ENCODE measurements at places on chromosomes 4 and X. TPM values are rescaled to one million over a fixed set of nuclear protein-coding genes. Genes with fewer than 3 reads are reported as not detected.

Gene PLXNA3
- 9.7 TPM for total RNA-seq

Gene ATOH1
- total RNA-seq: not detected

Gene ANXA10
- 0.30 TPM for total RNA-seq

Gene FAM156B
- 10.4 TPM for total RNA-seq

Gene XAGE1A
- not detected for total RNA-seq

Gene NKRF
- total RNA-seq: 7.4 TPM

Gene USP27X
- 1.8 TPM for total RNA-seq

Gene FAM47A
- not detected for total RNA-seq

Gene SULT1E1
- total RNA-seq: 555 TPM

Gene DMP1
- total RNA-seq: not detected

Gene DGAT2L6
- total RNA-seq: not detected

Gene ATP6AP2
- 90.6 TPM for total RNA-seq

Gene HERC6
- total RNA-seq: 8.4 TPM

Gene SPOCK3
- 0.32 TPM for total RNA-seq

Gene LAMTOR3
- total RNA-seq: 49.4 TPM

Gene SPATA18
- 3.9 TPM for total RNA-seq

Gene MAGEB18
- not detected for total RNA-seq

Gene UTP14A
- total RNA-seq: 25.2 TPM

Gene SPANXN4
- total RNA-seq: not detected

Gene AMBN
- total RNA-seq: not detected

Gene SPRY1
- 5.2 TPM for total RNA-seq

Gene ESX1
- total RNA-seq: not detected

Gene ERCC6L
- 4.2 TPM for total RNA-seq

Gene TENT5D
- total RNA-seq: not detected

Gene MSL3
- total RNA-seq: 46.8 TPM

Gene GCNA
- total RNA-seq: 0.97 TPM

Gene SHISA3
- 27.9 TPM for total RNA-seq

Gene TCEAL5
- total RNA-seq: not detected

Gene TASL
- total RNA-seq: not detected

Gene CTAG1B
- total RNA-seq: not detected

Gene KLF8
- not detected for total RNA-seq

Gene SNCA
- 160 TPM for total RNA-seq

Gene OCIAD2
- total RNA-seq: 229 TPM
